T-helper 17 cell (primary cell): ENCODE measurements at places on chromosomes 7 and 10.

DNA sequence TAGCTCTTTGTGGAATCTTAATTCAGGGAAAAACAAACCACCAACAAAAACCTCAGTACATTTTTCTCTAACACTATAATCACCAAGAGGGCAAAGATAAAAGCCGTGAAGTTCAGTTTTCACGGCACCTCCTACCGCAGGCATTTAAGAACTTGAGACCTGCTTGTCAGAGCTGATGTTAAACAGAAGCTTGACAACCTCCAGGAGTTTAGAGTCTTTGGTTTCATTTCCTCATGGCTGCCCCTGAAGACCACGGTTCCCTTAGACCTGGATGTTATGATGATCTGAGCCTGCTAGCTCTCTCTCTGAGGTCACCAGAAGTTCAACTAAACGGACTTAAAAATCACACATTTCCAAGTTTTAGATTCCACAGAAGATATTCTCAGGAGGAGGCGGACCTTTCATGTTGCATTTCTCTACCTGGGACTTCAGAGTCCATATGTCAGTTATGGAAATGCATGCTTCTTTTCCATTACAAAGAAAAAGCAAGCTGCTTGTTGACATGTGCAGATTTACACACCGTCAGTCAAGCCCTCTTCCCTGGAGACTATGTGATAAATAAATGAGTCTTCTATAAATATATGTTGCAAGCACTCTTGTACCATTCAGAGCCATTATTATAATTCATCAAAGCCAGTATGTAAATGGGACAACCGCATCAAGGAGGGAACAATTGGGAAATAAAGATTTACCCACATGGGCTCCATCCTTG, 258.0 kb downstream of the GFRA1 start:
- DNase-seq: no peak

DNA sequence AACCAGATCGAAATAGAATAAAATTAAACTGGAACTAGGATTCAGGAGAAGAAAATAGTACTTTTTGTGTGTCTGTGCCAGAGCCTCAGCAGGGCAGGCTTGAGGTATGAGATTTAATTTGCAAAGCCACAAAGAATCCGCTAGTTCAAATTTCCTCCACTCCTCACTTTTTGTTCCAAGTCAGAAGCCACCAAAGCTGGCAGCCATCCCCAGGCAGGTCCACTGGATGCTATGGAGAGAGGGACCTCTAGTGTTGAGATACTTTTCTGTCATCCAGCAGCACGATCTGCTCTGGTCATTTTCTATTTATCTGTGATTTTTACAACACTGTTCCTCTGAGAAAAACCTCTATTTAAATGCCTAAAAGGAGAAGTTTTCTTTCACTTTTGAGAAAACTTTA, 147.9 kb upstream of the FRMD4A start:
- DNase-seq: no peak

- DNase-seq: no peak
Observed at GRCh38 chr7:101553771-101554445, 75.2 kb downstream of the MYL10 start.

GRCh38 chr7:26284995-26285632, 6.5 kb upstream of the SNX10 start:
- no peak for DNase-seq

DNA sequence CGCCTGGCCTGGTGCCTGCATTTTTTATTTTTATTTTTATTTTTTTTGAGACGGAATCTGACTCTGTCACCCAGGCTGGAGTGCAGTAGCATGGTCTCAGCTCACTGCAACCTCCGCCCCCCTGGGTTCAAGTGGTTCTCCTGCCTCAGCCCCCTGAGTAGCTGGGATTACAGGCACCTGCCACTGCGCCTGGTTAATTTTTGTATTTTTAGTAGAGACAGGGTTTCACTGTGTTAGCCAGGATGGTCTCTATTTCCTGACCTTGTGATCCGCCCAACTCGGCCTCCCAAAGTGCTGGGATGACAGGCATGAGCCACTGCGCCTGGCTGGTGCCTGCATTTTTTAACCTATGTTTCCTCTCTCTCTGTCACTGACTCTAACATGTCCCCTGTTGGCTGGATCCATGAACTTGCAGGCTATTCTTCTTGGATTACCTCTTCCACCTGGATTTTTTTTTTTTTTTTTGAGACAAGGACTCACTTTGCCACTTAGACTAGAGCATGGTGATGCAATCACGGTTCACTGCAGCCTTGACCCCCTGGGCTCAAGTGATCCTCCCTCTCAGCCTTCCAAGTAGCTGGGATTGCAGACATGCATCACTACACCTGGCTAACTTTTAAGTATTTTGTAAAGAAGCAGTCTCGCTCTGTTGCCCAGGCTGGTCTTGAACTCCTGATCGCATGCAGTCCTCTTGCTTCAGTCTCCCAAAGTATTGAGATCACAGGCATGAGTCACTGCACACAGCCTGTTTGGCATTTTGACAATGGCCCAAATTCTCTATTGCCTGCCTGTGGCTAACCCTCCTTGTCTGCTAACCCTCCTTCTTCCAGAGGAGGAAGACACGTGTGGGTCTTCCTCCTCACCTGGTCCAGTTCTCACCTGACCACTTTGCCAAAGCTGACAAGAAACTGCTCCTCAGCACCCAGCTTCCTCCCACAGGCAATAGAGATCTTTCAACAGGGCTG, 23.0 kb upstream of the PRPF18 start:
- DNase-seq: no peak

GRCh38 chr10:97503406-97503805, 4.7 kb downstream of the UBTD1 start:
- no peak for DNase-seq

DNA sequence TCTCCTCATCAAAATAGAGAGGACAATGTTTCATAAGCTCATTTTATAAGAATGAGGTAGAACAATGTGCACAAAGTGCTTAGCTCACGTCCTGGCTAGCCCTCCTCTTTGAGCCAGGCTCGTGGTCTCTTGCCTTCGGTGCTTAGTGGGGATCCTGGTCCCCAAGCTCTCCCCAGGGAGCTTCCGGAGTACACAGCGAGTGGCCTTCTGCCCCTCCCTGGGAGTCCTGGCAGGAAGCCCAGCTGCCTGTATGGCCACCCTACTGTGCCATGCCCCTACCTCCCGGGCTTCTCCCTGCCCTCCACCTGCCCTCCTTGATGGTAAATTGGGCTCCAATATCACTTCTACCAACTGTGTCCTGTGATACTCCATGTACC, 868 bp downstream of the MYO1G start:
- DNase-seq: no peak

DNA sequence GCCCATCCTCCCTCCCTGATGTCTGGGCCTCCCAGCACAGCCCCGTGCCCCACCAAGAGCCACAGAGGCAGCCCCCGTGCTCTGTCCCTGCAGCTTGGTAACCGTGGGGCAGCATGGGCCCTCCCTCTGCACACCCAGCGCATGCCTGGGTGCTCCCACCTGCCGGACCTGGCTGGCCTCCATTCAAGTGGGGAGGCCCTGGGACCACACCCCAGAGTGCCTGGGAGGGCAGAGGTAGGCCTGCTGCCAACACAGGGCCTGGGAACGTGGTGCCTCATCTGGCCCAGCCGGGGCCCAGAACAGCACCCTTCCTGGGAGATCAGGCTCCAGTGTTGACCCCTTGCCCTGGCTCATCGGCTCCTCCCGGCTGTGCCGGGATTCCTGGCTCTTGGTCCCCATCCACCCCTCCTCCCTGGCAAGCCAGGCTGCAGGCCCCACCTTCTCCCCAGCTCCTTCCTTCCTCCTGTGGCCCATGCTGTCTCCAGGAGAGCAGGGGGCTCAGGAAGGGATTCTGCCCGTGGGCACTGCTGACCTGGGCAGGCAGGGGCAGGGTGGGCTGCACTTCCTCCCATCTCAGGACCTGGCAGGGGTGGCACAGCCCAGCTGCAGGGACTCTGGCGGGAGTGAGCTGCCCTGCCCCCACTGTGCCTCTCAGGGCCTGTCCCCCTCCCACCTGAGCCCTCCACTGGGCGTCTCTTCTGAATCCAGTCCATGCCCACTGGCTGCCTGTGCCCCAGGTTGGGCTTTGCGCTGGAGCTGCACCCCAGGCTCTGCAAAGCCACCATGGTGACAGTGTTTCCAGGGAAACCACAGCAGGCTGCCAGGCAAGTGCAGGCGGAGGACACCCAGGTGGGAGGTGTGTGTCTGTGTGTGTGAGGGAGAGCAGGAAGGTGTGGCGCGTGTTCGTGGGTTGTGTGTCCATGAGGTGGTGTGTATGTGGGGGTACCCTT, 32.6 kb downstream of the PWWP2B start:
- DNase-seq: no peak

- DNase-seq: no peak
Observed at GRCh38 chr10:89279421-89279869, 22.4 kb upstream of the IFIT2 start.

- DNase-seq: no peak
Observed at GRCh38 chr7:143354965-143355364, 7.5 kb downstream of the FAM131B start.

- DNase-seq: no peak
Observed at GRCh38 chr7:105015390-105015965, 1.5 kb downstream of the KMT2E start.

DNA sequence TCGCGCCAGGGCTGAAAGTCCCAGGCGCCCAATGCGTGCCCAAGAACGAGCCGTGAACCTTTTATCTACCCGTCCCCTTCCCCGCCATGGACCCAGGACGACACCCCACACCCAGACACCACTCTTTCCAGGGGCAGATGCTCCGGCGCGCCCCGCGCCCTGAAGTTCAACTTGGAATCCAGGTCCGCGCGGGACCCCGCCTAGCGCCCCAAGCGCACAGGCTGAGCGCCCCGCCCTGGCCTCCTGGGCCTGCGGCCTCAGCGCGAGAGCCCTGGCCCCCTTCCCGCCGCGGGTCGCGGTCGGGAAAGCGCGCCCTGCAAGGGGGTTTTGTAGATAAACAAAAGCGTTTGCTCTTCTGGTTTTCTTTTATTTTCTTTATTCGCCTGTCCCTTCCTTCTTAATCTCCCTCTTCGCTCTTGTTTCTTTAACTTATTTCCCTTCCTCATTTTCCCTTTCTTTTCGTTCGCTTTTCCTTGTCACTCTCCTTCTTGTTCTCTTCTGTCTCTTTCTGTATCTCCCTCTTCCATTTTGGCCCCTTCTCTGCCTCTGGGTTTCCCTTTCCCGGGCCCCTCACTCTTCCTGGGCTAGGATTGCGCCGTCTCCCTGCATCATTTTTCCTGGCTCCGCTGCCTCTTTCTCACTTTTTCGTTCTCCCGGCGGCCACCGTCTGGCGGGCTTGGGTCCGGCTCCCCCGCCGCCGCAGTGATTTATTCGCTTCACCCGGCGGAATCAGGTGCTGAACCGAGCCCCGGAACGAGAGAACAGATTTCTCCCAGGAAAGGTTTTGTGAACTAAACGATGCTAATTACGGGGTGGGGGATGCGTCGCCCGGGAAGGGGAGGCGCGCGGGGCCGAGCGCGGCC, 15.3 kb upstream of the PAX2 start:
- no peak for DNase-seq

DNA sequence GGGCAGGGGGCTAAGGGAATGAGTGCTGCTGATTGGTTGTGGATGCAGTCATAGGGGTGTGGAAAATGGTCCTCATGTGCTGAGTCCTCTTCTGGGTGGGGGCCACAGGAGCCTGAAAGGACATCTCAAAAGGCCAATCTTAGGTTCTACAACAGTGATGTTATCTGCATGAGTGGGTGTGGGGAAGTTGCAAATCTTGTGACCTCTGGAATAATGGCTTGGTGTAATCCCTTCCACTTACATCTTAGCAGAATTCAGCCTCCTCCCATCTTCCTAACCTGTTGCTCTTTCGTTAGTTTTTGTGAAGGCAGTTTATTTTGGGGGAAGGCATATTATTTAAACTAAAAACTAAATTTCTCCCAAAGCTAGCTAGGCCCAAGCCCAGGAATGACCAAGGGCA, 42.0 kb upstream of the OIT3 start:
- DNase-seq: no peak

DNA sequence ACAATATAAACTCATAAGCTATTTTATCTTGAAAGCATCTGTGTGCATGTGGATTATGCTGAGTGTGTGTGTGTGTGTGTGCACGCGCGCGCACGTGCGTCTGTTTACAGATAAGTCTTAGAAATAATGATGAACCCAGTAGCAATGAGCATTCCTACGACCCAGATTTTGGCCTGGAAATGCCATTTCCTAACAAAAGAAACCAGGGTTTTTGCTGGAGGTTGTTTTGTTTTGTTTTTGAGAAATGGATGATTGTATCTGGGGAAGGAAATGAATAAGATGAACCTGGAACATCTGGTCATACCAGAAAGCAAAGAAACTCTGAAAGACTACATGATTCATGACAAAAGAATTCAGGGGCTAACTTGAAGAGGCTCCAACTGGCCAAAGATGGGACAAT, 22.1 kb upstream of the LMOD2 start:
- no peak for DNase-seq

DNA sequence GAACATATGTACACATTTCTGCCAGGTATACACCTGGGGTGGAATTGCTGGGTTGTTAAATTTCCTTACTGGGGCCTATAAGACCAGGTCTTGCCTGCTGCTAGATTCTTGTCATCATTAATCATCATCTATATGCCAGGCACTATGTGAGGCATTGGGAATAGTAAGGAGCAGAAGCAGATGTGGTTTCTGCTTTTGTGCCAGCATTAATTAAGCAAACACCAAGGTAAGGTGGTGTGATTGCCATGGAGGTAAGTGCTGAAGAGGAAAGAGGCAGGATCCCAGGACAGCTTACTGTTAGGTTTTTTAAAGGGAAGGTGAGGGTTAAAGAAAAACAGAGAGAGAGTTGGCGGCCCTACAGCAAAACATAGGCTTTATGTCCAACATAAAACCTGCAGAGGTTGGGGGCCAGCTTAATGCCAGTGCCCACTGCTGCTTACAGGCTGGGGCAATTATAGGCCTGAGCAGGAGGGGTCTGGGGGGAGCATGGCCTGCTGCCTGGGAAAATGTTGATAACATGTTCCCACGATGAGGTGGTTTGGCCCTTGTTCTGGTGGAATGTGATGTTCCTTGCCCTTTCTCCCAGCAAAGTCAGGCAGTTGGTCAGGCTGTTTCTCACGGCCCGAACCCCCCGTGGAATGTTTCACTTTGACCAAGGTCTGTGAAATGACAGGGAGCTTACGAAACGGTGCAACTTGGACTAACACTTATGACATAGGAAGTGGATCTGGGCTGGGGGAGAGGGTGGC, 93.9 kb downstream of the RBM20 start:
- no peak for DNase-seq

DNA sequence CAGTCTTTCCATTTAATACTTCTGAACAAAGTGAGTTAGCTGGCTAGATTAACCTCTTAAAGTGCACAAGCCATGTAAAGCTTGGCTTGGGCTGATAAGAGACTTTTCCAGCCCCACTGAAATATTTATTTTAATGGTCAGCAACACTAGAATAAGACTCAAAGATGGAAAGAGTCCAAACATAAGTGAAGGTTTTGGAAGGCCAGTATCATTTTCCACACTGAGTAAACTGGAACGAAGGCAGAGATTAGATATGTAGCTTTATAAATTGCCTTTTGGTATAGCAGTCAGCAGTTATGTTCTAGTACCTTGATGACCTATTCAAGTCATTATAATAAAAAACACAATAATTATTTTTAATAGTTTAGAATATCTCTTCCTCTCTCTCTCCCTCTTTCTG, 102.2 kb downstream of the HDAC9 start:
- DNase-seq: no peak

GRCh38 chr7:2123360-2123759, 109.4 kb downstream of the MAD1L1 start:
- DNase-seq: no peak

GRCh38 chr7:129741743-129742213, 130.3 kb downstream of the NRF1 start:
- no peak for DNase-seq

GRCh38 chr7:141649137-141649864, 52.7 kb downstream of the DENND11 start:
- DNase-seq: no peak
